ENCODE measurements at places on chromosomes 11 and 22.

DNA sequence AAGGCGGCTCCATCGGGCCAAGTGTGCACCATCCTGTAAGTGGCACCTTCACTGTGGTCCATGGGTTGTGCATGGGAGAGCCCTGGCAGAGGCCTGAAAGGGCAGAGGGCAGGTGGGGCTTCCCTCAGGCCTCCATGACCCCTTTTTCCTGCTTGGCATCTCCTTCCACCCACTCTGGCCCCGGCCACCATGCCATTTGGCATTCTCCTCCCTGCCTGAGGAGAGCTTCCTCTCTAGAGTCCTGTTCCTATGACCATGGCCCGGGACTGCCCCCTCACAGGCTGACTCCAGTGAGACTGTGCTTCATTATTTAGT lies 4.9 kb downstream of the OTOG start:
- no peak for DNase-seq

- no peak for DNase-seq
Observed at GRCh38 chr11:42249956-42250355, 790.5 kb upstream of the LRRC4C start.

DNA sequence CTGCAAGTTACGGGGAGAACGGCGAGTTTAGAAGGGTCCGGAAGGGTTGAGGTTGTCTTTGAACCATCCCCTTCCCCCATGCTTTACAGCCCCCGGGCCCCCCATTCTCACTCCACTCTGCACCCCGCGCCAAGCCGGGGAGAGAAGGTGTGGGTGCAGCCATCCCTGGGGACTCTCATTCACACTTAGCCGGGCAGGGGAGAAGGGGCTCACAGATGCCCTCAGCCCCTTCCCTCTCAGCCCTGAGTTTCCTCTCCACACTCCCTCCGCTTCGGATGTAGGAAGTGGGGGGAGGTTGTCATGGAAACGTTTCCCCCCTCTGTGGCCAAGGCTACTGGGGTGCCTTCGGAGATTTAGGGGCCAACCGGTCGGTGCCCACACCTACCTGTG lies 334 bp downstream of the CADM1 start:
- DNase-seq, result no peak

GRCh38 chr11:102143867-102144266 lies 33.6 kb downstream of the YAP1 start:
- no peak for DNase-seq

DNA sequence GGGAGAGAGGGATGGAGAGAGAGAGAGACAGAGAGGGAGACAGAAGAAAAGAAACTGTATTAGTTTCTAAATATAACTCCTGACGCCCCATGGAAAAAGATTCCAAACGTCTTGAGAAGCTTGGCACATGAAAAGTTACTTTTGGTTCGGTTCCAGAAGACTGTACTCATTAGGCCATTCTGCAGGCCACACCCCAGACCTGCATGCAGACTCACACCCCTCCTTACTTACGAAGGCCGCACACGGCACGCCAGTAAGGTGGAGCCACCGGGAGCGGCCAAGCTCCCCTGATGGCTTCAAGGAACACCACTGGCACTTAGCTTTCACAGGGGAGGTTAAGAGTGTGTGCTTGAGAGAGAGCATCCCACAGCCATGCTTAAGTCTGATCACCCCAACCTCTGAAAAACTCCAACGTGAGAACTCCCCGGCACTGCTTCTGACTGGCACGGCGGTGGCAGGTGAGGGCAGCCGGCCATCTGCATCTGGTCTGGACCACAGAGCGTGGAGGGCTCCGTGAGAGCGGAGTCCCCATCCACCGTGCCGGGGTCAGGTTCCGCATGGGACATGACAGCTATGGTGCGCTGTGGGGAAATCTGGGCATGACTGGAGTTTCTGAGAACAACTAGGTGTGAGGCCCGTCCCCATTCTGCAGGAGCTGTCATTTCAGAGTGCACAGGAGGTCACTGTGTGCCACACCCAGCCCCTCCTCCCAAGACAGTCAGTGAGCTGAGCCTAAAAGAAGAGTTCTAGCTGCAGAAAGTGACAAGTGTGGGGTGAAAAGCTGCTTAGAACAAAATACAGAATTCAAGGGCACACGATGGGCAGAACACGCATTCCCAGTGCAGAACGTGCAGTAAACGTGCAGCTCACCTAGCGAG lies 62.4 kb downstream of the MYH9 start:
- DNase-seq, result no peak

DNA sequence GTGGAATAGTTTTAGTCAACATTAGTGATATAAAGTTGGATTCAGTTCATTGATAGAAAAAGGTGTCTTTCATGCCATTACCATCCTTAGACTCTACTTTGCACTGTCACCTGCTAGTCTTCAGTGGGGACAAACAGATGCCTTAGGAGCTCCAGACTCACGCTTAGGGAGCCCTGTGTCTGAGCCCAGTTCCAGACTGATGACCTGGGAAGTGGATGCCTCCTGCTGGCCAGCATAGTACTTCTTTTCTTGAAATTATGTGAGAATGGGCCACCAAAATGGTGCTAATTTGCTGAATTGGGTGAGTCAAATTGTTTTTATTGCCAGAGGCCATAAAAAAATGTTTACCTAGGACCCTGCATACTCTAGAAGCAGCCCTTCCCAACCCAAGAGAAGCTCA lies 53.9 kb downstream of the NOX4 start:
- DNase-seq, result no peak

- DNase-seq, result no peak
Observed at GRCh38 chr11:330307-330693, 9.6 kb upstream of the IFITM3 start.

- DNase-seq, result no peak
Observed at GRCh38 chr22:37397226-37397625, 30.1 kb downstream of the ELFN2 start.

DNA sequence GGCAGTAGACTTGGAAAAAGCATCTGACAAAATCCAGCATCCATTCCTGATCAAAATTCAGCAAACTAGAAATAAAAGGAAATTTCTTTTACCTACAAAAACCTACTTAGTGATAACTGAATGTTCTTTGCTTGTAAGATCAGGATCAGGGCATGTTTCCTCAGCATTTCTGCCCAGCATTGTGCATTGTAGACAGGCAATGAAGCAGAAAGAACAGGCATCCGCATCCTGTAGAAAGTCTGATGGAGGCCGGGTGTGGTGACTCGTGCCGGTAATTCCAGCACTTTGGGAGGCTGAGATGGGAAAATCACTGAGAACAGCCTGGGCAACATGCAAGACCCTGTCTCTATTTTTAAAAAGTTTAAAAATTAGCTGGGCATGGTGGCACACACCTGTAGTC lies 32.5 kb upstream of the PANX2 start:
- no peak for DNase-seq

DNA sequence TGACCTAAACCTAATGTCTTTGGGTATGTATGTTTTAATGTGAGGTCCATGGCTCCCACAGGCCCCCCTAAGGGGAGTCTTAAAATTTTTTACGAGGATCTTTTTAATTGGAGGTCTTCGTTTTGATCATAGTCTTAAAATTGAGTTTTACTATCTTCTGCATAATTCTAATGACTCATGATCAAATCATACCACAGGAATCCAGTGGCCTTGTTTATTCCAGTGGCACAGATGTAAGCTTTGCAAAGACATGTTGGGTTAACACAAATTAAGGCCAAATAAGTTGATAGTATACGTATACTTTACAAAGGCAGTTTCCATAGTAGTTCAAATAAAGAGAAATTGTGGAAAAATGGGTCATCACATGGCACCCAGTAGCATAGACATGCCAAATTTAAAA lies 33.9 kb upstream of the FJX1 start:
- no peak for DNase-seq

- no peak for DNase-seq
Observed at GRCh38 chr11:61917334-61918109, at the start of gene RAB3IL1. Gene RAB3IL1, minus strand, starts transcription at chr11:61917566. Its CDS starts 199 bp downstream, at chr11:61917367.

DNA sequence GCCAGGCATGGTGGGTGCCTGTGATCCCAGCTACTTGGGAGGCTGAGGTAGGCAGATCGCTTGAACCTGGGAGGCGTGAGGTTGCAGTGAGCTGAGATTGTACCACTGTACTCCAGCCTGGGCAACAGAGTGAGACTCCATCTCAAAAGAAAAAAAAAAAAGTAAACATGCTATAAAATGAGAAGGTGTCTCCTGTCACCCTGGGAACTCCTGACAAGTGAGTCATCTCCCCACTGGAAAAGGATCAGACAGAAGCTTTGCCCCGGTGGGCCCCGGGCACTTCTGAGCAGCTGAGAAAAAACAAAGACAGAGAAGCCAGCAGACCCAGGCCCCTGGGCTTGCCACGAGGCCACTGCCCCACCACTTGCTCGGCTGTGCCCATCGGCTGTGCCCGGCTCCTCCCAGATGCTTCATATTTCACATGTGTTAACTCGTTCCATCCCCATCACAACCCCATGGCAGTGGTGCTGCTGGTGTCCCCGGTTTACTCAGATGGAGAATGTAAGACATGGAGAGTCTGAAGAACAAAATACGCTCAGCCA lies 22.3 kb downstream of the TTLL1 start:
- no peak for DNase-seq

DNA sequence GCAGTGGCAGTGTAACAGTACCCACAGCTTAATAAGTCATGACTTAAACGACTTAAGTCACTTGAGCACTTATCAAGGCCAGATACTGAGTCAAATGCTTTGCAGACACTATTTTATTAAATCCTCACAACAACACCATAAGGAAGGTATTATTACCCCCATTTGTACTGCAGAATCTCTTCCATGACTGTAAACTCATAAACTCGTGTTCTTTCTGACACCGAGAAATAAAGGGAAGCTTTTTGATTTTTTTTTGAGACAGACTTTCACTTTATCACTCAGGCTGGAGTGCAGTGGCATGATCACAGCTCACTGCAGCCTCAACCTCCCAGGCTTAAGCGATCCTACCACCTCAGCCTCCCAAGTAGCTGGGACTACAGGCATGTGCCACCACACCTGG lies 103.8 kb downstream of the ABTB2 start:
- DNase-seq, result no peak

- DNase-seq, result no peak
Observed at GRCh38 chr22:22103078-22103875, 120.7 kb upstream of the TOP3B start.

GRCh38 chr11:82865841-82866240 lies 34.4 kb downstream of the PRCP start:
- DNase-seq, result no peak

- DNase-seq, result no peak
Observed at GRCh38 chr11:122317305-122317704, 201.3 kb upstream of the BLID start.

GRCh38 chr11:64021757-64022093 lies 14.0 kb upstream of the FLRT1 start:
- DNase-seq, result no peak

GRCh38 chr22:38401336-38402084 lies 53.5 kb downstream of the KCNJ4 start:
- DNase-seq, result no peak

- no peak for DNase-seq
Observed at GRCh38 chr11:84021291-84021690, 735.1 kb upstream of the CCDC90B start.
